ENCODE measurements at places on chromosomes 1 and 21.

DNA sequence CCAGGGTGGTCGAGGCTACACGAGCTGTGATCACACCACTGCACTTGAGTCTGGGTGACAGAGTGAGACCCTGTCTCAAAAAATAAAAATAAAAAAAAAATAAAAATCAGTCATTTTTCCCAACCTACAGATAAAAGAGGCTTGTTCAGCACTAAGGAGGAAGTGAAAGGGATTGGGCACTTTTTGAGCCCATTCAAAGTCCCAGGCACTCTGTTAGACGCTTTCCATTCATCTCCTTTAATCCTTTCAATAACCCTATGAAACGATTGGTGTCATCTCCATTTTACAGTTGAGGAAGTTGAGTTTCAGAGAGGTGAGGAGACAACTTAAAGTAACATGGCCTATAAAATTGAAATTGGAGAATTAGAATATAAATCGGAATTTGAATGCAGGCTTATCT, 10.4 kb upstream of the AGO4 start:
- DNase-seq, result no peak

- DNase-seq, result no peak
These were observed 4.8 kb downstream of the GNG4 start for GRCh38 chr1:235644693-235645305.

DNA sequence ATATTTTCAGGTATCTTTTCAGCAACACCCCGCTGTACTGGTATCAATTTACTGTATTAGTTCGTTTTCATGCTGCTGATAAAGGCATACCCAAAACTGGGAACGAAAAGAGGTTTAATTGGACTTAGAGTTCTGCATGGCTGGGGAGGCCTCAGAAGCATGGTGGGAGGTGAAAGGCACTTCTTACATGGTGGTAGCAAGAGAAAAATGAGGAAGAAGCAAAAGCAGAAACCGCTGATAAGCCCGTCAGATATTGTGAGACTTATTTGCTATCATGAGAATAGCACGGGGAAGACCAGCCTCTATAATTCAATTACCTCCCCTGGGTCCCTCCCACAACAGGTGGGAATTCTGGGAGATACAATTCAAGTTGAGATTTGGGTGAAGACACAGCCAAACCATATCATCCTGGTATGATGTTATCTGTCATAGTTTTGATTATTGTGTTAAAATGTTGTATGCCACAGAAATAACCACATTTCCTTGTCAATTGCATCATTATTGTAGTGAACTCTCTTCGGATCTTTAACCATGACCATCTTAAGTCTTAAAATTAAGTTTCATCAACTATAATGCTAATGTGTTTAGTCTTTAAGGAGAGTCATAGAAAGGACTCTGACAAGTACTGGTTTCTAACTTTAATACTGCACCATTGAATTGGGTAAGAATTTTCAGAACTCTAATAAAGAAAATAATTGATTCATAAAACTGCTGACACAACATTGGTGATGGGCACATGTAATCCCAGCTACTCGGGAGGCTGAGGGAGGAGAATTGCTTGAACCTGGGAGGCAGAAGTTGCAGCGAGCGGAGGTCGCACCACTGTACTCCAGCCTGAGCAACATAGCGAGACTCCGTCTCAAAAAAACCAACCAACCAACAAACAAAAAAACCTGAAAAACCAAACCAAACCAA, 58.2 kb downstream of the TBX19 start:
- DNase-seq, result no peak

- DNase-seq, result peak; percentile 56
These were observed 11.4 kb upstream of the OLIG1 start for GRCh38 chr21:33058527-33058926.

DNA sequence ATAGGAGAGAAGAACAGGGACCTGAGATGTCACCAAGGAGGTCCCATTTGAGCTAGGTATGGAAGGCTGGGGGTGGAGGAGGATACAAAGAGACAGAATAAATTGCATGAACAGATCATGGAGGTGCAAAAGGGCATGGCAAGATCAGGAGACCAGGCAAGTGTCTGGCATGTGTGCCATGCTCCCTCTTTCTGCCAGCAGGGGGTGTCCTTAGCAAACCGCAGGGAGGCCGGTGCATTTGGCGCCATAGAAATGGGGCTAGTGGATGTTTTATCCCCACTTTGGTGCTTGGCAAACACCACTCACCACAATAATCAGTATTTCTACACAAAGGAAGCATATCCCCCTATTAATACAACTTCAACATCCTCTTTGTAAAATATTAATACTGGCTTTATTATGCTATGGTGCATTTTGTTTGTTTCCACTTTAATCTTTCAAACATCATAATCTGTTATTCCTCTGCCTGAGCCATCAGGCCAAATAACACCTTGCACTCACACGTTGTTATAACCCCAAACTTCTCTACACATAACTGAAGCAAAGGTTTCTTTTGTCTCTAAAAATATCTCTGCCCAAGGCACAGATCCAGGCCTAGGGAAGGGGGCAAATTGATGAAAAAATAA, 25.9 kb downstream of the S100A6 start:
- peak; percentile 48 for DNase-seq

GRCh38 chr1:198083549-198083948, 73.2 kb upstream of the NEK7 start:
- no peak for DNase-seq

- DNase-seq, result no peak
These were observed 124.2 kb upstream of the ZBTB40 start for GRCh38 chr1:22327411-22327810.

GRCh38 chr1:239456788-239457187, 70.4 kb downstream of the CHRM3 start:
- no peak for DNase-seq

DNA sequence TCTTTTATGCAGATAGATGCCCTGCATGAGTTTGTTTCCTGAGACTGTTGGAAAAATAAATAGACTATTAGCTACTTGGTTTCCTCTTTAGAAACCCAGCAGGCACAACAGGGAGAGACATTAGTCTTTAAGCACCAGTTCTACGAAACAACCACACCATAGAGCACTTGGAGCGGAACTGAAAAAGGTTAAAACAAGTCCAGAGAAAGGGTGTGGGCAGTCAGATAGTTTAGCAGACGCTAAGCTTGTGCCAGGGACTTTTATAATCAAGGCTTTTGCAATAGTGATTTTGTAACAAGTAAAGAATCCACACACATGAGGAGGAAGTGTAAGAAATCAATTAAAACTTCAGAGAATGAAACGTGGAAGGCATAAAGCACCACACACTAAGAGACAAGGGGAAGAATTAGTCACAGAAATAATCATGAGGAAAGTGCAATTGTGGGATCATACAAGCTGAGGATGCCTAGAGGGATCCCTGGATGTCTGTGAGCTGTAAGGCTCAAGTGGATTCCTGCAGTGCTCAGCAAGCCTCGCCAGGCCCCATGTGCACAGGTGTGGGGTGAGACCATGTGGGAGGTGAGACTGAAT, 37.8 kb upstream of the TLR5 start:
- DNase-seq, result no peak

DNA sequence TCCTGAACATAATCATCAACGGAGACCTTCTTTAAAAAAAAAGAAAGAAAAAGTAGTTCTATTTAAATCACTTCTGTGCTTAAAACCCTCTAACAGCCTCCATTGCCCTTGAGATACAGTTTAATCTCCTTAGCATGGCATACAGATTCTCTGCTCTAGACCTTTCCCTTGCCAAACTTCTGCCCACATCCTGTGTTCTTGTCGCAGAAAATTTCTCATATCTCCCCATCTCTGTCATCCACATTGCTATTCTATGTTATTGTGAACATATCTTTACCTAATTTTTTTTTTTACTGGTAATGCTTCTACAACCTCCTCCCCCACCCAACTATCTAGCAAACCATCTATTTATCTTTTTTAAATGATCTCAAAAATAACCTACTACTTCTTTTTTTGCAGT, 135.7 kb upstream of the PROX1 start:
- DNase-seq, result no peak

GRCh38 chr1:157691285-157691920, 9.2 kb downstream of the FCRL3 start:
- DNase-seq, result peak; percentile 59

DNA sequence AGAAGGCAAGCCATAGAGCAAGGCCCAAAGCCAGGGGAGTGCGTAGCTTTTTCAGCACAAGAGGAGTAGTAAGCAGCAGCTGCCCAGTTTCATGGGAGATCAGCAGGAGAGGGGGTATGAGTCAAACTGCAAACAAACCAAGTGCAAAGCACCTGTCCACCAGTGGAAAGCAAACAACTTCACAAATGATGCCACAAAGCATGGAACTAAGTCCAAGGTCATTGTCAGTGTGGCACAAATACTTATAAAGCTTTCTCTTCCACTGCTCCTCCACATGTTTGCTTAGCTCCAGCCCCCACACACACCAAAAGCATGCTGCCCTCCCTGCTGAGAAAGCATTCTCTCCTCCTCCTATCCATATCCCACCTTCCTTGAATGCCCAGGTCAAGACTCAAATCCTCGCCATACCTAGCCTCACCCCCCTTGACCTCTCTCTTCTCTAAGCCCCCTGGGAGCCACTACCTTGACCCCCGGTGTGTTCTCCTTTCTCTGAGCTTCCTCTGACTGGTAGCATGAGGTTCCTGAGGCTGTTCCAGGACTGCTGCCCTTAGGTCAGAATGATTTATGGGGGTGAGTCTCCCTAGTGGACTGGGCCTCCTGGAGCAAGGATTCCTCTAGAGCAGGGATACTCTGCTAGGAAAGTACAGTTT, 70.4 kb downstream of the DMAP1 start:
- peak; percentile 21 for DNase-seq

GRCh38 chr1:50084389-50084788, 24.3 kb upstream of the ELAVL4 start:
- no peak for DNase-seq

GRCh38 chr1:204578867-204579664, 62.9 kb downstream of the MDM4 start:
- DNase-seq, result no peak

GRCh38 chr1:62590255-62590969, 6.9 kb upstream of the ANGPTL3 start:
- no peak for DNase-seq

DNA sequence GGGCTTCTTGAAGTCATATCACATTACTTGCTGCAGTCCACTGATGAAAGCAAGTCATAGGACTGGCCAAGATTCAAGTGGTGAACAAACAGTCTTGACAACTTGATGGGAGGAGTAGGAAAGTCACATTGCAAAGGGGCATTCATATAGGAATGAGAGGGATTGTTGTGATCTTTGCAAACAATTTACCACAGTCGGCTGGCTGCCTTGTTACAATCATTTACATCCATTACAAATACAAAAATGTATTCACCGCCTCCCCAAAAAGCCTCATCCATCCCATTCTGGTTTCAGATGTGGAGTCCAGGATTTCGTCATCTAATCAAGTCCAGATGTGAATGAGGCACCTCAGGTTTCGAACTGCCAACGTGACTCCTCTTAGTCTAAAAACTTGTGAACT, 26.8 kb downstream of the GORAB start:
- DNase-seq, result no peak

DNA sequence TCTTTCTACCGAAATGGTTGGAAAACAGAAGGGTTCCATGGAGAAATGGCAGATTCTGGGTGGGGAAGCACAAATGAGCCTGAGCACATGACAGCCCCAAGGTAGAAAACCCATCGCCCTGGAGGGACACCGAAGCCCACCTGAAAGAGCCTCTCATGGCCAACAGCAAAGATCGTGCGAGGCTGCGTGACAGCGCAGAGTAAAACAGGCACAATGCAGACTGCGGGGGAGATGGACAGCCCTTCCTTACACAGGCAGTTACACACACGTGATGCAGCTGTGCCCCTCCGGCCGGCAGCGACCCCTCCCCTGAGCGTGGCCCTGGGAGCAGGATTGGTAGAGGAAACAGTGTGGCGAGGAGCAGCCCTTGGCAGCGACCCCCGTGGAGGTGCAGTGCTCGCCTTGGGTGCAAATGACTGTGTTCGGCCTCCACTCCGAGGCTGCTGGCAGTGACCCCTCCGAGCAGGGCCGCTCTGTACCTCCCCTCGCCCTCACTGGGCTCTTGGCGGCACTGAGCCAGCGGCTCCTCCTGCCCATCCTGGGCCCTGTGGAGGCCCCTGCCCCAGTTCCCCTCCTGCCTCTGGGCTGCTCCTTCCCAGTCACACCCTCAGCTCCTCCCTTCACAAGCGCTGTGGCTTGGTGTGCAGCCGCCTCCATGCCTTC, 120.9 kb upstream of the COL6A1 start:
- no peak for DNase-seq

GRCh38 chr1:109931189-109931731, 20.6 kb downstream of the CSF1 start:
- DNase-seq, result no peak

- no peak for DNase-seq
These were observed 430.4 kb upstream of the RUNX1 start for GRCh38 chr21:35479529-35479928.

DNA sequence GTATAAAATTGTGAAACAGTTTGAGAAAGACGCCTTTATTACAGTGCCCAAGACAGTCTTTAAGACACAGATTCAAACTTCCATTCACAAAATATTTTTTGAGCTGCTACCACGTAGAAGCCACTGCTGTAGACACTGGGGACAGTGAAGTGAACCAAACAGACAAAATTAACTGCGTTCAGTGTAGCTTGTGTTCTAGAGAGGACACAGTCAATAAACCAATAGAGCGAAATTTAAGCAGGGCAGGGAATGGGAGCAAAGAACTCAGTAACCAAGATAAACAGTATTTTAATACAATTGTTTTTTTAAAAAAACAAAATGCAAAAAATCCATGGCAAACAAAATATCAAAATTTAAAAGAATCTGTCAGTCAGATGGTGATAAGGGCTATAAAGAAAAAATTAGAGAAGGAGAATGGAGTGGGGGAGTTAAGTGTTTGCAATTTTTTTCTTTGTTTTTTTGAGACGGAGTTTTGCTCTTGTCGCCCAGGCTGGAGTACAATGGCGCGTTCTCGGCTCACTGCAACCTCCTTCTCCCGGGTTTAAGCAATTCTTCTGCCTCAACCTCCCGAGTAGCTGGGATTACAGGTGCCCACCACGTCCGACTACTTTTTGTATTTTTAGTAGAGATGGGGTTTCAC, 719 bp upstream of the PARS2 start:
- DNase-seq, result no peak
